ENCODE measurements at places on chromosomes 3 and 15. TPM values are rescaled to one million over a fixed set of nuclear protein-coding genes. Genes with fewer than 3 reads are reported as not detected.

The GOLGA6L7 gene
- not detected for total RNA-seq

The MST1 gene
- total RNA-seq, result 12.5 TPM

DNA sequence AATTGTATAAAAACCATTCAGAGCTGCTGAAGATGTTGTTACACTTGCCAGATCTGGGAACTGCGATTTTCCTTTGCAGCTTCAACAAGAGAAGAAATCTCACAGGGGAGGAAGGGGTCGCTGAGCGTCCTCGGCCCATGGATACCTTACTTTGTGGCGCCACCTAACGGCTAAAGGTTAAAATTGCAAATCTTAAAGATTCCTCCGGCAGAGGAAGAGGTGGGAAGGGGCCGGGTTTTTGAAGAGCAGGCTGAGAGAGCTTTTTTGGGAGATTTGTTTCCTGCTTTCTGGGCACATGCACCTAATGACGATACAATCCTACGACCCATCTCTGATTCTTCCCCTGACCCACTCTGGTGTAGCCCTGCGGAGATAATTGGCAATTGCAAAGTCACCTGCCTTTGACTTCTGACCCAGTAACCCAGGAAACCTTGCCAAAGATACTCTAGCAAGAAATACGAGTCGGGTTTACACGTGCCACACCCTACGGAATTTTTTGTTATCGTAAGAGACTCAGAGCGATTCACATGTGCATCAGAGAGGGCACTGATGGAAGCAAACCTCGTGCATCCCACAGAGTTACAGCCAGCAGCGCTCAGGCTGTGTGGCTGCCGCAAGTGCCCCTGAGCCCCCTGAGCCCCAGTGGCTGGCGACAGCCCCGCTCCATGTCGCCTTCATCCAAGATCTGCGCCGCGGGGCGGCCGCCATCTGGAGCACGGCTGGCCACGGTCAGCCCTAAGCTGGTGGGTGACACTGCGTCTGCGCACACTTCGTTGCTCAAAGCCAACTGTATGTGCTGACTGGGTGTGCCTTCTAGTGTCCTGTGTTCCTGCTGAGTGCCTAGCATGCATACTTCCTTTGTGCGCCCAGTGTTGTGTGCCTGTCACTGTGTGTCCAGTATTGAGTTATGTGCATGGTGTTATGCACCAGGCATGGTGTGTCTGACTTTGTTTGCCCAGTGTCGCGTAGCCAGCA is 55.2 kb upstream of the CHRNA7 start:
- DNase-seq, result no peak

DNA sequence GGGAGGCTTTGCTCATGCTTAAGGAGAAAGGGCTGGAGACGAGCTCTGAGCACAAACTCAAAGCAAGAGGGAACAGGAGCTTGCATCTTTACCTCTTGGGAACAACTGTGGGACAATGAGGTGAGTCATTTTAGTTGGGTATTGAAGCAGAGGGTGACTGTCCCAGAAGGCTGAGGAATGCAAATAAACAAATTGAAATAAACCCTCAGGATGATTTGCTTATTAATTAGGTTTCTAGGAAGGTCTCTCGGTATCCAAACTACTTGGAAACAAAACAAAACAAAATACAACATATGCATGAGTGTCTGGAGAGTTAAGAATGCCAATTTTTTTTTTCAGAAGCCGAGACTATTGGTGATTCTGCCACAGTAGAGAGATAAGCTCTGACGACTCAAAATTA is 38.4 kb upstream of the CACNA2D3 start:
- no peak for DNase-seq

The NR1I2 gene
- 0.12 TPM for total RNA-seq

The SI gene
- not detected for total RNA-seq

The CCR9 gene
- total RNA-seq, result 0.12 TPM

DNA sequence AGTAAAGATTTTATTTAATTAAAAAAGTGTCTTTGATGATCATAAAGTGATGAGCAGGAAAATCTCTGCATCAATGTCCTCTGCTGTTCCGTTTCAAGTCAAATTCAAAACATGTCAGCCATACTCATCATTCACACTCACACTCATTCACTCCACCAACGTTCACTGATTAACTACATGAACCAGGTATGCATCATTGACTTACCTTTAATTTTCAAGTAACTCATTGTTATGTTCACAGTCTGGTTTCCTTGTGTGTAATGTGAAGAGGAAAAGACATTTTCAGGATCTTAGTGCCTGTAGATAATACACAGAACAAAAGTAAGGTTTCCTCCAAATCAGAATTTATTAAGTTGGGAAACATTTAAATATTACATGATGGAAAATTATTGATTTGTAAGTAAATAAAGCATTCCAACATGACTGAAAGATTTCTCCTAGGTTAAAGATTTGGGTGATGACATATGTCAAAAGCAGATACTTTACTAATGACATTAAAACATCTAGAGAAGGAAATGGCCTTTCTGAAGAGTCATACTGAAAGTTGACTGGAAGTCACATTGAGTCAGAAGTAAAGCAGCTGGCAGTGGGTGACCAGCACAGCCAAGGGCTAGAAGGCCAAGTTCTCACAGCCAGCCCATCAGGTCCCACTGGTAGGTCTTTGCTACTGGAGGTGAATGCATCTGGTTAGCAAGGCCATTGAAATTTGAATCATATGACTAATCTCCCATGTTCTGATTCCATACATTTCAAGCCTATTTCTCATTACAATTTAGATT is 251.9 kb downstream of the CDIN1 start:
- no peak for DNase-seq

- no peak for DNase-seq
Observed at GRCh38 chr3:123453675-123454074, 4.8 kb upstream of the ADCY5 start.

DNA sequence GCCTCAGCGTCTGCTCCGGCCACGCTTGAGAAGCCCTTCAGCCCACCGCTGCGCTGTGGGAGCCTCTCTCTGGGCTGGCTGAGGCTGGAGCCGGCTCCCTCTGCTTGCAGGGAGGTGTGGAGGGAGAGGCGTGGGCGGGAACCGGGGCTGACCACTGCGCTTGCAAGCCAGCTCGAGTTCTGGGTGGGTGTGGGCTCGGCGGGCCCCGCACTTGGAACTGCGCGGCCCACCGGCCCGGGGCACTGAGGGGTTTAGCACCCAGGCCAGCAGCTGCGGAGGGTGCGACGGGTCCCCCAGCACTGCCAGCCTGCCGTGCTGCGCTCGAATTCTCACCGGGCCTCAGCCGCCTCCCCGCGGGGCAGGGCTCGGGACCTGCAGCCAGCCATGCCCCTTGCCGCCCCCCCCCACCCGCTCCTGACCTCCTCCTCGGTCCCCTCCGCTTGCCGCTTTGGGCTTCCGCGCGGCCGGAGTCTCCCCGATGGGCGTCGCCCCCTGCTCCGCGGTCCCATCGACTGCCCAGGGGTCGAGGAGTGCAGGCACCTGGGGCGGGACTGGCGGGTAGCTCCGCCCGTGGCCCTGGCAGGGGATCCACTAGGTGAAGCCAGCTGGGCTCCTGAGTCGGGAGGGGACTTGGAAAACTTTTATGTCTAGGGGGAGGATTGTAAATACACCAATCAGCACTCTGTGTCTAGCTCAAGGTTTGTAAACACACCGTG is 106.7 kb downstream of the RAP2B start:
- no peak for DNase-seq

GRCh38 chr15:66249605-66250174 is 3.9 kb downstream of the MEGF11 start:
- DNase-seq, result no peak

The CLDN18 gene
- total RNA-seq, result 66.8 TPM

GRCh38 chr15:36901012-36901411 is 199.3 kb downstream of the MEIS2 start:
- no peak for DNase-seq

- DNase-seq, result no peak
Observed at GRCh38 chr15:69272891-69273290, 25.8 kb upstream of the PAQR5 start.

The CCR1 gene
- total RNA-seq, result 18.9 TPM

DNA sequence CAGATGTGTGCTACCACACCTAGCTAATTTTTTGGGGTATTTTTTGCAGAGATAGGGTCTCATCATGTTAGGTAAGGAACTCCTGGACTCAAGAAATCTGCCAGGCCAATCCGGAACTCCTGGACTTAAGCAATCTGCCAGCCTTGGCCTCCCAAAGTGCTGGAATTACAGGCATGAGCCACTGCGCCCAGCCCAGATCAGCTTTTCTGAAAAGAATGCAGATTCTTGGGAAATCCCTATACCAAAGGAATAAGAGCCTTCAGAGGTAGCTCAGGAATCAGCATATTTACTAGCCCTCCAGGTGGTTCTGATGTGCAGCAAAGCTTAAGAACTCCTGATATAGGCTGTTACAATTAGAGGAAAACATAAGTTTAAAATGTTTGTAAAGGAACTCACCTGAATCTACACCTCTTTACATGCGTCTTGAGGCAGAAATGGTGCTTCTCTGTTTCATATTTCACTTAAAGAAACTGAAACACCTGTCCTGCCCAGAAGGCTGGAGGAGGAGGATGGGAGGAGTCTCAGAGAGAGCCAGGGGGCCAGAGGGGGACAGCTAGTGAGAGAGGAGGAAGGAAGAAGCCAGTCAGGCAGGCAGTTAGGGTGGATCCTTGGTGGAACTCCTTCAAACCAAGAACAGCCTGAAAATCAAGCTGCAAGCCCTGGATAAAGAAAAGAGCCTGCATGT is at the start of gene XCR1:
Gene XCR1 (minus strand): TSS at position 463 of the 685 bp plus-strand sequence. CDS start 5,536 bp downstream, outside the sequence.
- no peak for DNase-seq

DNA sequence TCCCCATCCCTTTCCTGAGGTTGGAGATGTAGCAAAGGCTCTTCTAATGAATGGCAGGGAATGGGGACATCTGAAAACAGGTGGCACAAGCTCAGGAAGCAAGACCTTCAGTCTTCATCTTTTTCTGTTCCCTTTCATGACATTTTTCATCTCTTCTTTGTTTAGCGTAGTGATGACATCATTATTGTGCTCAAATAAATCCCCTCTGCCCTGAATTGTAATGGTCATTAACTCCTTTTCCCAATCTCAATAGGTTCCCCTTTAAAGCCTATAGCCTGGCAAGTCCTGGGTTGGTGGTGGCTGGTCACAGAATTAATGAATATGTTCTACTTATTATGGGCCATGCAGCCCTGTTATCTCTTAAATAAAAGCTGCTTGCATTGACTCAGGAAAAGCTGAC is 21.4 kb downstream of the TF start:
- DNase-seq, result no peak

DNA sequence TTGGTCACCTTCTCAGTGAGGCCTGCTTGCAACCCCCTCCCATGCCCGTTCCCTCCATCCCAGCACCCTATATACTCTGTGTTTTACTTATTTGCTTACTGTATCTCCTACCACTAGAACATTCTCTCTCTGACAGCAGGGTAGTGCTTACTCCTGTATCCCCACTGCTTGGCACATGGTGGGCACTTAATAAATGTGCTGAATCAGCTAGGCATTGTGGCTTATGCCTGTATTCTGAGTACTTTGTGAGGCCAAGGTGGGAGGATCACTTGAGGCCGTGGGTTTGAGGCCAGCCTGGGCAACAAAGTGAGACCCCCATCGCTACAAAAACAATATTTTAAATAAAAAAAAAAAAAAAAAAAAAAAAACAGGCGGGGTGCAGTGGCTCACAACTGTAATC is 7.6 kb upstream of the SHISA5 start:
- DNase-seq, result no peak

The C3orf85 gene
- not detected for total RNA-seq

DNA sequence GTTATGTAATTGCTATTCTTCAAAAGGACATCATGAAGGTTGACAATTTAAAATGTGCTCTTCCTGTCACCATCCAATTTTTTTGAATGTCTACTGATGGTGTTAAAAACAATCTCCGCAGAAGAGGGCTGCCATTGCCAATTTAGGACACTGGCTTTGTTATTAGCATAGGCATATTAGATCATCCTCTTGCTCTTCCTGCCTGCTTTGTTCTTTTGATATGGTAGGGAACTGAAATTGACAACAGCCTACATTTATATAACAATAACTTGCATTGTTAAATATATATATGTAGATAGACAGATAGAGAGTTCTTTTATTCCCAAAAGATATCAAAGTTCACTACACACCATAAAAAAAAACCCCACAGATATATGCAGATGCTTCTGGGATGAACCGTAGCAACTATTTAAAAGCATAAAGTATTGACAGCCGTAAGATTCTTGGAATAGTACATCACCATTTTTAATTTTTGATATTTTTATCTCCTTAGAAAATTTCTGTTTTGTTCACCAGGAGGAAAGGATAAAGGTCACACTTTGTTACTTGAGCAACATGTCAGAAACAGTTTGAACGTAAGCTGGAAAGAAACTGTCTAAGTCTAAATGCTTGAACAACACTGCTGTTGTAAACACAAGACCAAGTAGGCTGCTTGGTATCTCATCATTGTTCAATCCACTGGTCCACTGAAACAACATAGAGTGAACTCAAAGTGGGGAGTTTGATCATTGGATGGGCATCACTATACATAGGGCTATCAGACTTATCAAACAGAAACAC is 66.5 kb downstream of the MDFIC2 start:
- DNase-seq, result no peak

The BCL2A1 gene
- total RNA-seq, result 28.7 TPM

The SLC9A9 gene
- 17.9 TPM for total RNA-seq

- DNase-seq, result no peak
Observed at GRCh38 chr3:17738921-17739320, 3.5 kb downstream of the TBC1D5 start.

DNA sequence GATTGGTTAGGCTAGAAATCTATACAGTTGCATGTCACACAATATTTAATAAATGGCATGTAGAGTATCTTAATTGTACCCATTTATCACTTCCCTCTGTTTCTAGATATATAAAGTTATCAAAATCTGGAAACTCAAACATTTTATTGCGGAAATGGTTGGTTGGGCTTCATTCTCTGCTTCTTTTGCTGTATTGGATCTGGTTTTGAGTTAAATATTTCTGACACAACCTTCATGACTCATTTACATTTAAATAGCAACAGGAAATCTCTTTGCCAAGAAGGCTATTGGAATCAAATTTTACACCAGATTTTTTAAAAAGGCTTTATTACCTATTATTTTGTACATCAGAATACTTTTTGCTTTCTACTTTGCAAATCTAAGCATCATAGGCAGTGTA is 153.8 kb downstream of the EBLN2 start:
- DNase-seq, result no peak

GRCh38 chr3:137471130-137471529 is 293.0 kb upstream of the SOX14 start:
- DNase-seq, result no peak

GRCh38 chr15:66211670-66212562 is 41.6 kb downstream of the MEGF11 start:
- no peak for DNase-seq

GRCh38 chr3:170598091-170598502 is 12.2 kb upstream of the SLC7A14 start:
- DNase-seq, result no peak

GRCh38 chr15:82044373-82045178 is 1.2 kb downstream of the MEX3B start:
- peak; percentile 52 for DNase-seq

- no peak for DNase-seq
Observed at GRCh38 chr15:56871185-56871584, 47.3 kb upstream of the TCF12 start.

- DNase-seq, result peak; percentile 47
Observed at GRCh38 chr15:42704492-42704926, 32.4 kb downstream of the CDAN1 start.

The DUSP7 gene
- total RNA-seq, result 35.9 TPM
